ENCODE measurements at places on chromosomes 7 and 10.

- DNase-seq, result no peak
Measured at GRCh38 chr10:104893701-104894100, 252.6 kb downstream of the SORCS3 start.

DNA sequence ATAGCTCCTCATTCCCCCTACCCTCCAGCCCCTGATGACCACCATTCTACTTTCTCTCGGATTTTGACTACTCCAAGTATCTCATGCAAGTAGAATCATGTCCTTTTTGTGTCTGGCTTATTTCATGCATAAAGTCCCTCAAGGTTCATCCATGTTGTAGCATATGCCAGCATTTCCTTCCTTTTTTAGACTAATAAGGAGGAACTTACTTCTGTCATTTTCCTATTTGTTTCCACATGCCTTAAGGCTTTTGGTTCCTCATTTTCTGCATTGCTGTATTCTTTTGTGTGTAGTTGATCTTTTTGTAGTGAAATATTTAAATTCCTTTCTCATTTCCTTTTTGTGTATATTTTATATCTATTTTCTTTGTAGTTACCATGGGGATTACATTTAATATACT, 376.9 kb downstream of the CALN1 start:
- no peak for DNase-seq

GRCh38 chr10:60970526-60970925, 26.5 kb upstream of the RHOBTB1 start:
- DNase-seq, result no peak

DNA sequence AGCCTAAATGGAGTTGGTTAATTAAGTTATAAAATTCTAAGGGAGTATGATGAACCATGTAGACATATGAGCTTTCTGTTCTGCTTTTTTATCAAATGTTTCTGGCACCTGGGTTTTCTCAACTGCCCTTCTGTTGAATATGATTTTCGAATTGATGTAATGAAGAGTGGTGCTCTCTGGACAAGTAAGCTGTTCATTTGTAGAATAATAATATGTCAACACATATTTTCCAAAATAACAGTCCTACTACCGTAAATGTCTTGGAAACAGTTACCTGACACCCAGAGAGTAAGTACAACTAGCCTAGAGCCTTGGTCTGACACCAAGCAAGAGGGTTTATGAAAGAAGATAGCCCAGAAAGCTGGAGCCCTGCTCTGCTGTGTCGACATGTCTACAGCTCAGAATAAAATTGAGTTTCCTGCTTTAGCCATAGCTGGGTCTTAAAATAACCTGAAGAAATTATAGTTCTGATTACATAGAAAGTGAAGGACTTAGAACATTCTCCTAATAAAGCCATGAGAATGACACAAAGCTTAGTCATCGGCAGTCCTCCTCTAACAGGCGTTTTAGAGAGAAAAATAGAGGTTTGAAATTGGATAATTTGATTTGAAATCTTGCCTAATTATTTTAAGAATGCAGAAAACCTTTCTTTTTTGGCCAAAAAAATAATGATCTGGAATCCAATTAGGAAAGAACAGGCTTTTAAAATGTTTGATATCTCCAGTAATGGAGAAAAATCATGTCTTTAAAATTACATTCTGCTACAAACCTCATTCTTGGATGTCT, 25.1 kb downstream of the HDAC9 start:
- DNase-seq, result no peak

Measured in NCI-H1105 (cell line).